Substantia nigra (tissue), 51 donors: ENCODE measurements at places on chromosomes 5 and 9.

DNA sequence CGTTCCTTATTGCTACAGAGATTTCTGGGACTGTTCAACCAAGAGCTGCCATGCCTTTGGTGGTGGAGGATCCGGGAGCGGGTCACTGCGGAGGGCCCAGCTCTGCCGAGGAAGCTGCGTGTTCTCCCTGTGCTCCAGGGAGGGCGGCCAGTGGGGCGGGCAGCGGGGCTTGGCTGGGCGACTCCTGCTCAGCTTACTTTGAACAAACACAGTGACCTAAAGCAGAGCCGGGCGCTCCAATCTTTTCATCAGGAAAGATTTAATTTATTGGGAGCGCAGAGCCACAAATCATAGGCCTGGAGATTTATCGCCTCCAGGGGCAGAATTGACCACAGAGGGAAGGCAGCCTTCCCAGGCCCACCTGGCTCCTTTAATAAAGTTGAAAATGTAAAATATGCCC, 27.7 kb downstream of the LHX3 start:
- DNase-seq = no peak

GRCh38 chr5:150486402-150487198, 21.3 kb upstream of the NDST1 start:
- DNase-seq = peak; percentile 70

- no peak for DNase-seq
These were observed 1166.4 kb downstream of the CDH12 start for GRCh38 chr5:21686706-21687105.

GRCh38 chr5:154535535-154535934, 57.5 kb upstream of the HAND1 start:
- no peak for DNase-seq

- DNase-seq = no peak
These were observed 35.8 kb downstream of the DCAF10 start for GRCh38 chr9:37836386-37836785.

GRCh38 chr9:28064241-28064815, 491.0 kb upstream of the C9orf72 start:
- no peak for DNase-seq

GRCh38 chr5:115766608-115767007, 49.9 kb downstream of the CDO1 start:
- no peak for DNase-seq

DNA sequence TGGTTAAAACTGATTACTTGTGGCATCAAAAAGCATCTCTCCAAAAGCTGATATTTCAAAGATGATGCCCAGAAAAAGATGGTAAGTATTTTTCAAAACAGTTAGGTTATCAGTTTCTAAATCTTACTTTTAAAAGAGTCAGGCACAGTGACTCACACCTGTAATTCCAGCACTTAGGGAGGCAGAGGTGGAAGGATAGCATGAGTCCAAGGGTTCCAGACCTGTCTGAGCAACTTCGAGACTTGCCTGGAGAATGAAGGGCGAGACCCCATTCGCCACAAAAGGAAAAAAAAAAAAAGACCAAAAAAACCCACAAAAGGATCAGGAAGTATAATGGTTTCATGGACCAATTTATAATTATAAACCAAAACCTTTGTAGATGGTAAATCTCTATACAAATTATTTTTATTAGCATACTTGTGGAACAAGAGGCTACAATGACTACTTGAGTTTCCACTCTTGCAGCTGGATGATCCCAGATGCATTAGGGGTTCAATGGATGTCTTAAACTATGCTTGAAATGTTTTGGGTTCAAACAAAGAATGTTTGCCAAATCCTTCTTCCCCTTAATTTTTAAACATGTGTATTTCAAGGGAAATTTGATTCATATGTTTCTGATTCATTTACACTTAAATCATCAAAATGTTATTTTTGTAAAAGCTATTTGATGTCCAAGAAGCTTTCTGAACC, 96.1 kb downstream of the ADAMTSL1 start:
- DNase-seq = no peak

- DNase-seq = no peak
These were observed 237.7 kb downstream of the SH3GL2 start for GRCh38 chr9:17816431-17817027.

- no peak for DNase-seq
These were observed 69.5 kb upstream of the ELL2 start for GRCh38 chr5:96031180-96031579.

DNA sequence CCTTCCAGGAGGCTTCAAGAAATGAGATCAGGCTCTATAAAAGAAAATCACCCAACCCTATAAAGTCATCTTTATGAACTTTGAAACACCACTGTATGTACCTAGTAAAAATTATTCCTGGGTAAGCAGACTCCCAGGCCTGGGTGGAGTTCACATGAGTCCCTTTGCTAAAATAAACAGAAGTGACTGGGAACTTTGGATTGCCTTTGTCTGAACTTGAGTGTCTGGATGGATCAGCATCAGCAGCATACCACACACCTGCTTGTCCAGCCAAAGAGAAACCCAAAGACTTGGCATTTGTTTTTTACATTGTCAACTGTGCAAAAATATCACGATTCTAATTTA, 79.6 kb upstream of the CDKN2B start:
- DNase-seq = no peak

DNA sequence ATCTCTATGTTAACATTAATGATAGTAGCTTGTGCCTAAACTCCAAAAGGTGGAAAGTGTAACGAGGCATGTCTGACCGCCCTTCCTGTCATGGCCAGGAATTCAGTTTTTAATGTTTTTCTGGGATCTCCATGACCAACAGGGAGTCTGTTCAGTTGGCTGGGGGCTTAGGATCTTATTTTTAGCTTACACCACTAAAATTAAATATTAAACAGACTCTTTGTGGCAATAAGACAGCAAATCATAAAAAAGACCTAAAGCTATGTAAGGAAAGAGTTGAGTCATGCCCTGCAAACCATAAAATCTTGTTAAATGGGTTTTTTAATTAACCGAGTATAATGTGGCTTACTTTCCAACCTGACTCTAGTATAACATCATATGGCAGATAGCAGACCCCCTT, 247.8 kb downstream of the DIRAS2 start:
- no peak for DNase-seq

DNA sequence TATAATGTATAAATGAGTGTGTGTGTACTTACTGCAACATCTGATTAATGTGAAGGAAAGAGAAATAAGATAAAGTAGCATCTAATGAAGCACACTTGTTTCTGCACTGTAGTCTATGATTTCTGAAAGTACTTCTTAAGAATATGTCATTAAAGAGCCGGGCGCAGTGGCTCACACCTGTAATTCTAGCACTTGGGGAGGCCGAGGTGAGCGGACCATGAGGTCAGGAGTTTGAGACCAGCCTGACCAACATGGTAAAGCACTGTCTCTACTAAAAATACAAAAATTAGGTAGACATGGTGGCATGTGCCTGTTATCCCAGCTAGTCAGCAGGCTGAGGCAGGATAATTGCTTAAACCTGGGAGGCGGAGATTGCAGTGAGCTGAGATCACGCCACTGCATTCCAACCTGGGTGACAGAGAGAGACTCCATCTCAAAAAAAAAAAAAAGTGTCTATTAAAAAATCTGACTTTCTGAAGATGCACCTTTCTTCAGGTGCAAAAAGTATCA, 556.9 kb downstream of the PTPRD start:
- no peak for DNase-seq

GRCh38 chr9:125774106-125774505, 26.9 kb downstream of the PBX3 start:
- no peak for DNase-seq

GRCh38 chr5:15620501-15620900, 120.5 kb downstream of the FBXL7 start:
- no peak for DNase-seq

- DNase-seq = no peak
These were observed 205.5 kb downstream of the TMC1 start for GRCh38 chr9:72726947-72727346.

- no peak for DNase-seq
These were observed 87.8 kb upstream of the TLR4 start for GRCh38 chr9:117616431-117616831.

- no peak for DNase-seq
These were observed 15.2 kb downstream of the NANS start for GRCh38 chr9:98071737-98072136.

DNA sequence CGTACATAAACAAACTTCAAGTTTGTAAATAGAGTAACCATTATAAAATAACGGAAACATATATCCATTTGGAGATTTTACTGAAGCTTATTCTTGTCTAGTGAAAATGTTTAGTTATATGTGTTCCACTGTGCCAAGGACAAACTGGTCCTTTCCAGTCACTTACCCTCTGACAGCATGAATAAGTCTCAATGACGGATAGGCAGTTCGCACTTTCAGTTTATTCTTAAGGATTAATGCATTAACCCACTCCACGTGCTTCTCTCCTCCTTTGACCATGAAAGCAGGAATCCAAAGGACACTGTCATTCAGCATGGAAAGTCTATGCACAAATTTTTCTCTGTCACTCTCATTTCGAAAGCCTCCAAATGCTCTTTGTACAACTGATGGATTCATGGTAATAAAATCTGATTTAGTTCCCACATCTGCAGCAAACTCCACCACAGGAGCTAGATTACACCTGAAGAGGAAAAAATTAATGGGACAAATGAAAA, 47.1 kb downstream of the ST8SIA4 start:
- no peak for DNase-seq

DNA sequence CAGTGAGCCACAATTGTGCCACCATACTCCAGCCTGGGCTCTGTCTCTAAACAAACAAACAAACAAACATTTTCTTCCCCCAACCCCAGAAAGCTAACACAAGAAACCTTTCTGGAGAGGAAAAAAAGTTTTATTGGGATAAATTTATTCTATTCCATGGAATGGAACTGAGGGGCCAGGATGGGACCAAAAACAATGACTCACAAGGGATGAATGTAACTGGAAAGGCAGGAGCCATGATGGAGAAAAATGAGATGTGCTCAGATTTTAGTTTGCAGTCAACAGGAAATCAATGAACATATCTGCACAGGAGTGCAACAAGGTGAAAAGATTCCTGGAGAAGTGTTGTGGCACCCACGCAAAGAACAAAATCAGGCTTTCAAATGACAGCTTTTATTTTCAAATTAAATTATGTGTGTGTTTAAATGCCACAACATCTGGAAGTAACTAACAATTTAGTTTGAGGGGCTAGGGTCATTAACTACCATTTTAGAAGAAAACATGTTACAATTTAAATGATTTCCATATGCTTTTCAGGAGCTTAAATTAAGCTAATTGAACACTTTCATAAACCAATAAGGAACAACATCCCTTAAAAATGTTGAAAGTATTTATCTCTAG, 208.6 kb downstream of the TSSK1B start:
- no peak for DNase-seq

DNA sequence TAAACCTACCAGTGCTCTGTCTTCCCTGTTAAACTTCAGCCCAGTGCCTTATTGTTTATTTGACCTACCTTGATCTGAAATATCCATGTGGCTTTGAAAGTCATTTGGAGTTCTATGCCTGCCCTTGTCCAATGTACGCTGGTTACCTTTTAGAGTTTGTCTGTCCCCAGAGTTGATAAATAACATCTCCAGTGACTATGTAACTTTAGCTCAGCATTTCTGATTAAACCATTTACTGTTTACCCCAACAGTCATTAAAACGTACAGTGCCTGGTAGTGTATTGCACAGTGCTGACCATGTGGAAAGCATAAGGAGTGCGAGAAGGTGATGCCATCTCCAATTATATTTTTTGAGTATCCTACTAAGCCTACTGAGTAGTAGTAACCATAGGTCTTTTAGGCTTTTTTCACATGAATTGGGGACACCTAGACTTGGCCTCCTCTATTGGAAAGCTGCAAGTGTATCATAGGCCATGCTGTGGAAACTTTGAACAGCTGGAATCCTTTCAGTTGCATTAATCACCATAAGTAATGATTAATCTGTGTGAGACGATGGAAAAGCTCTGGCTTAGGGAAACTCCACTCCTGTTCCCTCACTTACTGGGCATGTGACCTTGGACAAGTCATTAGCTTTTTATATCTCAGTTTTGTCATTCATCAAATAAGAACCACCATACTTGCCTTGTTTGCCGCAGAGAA, 93.5 kb downstream of the MAST4 start:
- DNase-seq = no peak

DNA sequence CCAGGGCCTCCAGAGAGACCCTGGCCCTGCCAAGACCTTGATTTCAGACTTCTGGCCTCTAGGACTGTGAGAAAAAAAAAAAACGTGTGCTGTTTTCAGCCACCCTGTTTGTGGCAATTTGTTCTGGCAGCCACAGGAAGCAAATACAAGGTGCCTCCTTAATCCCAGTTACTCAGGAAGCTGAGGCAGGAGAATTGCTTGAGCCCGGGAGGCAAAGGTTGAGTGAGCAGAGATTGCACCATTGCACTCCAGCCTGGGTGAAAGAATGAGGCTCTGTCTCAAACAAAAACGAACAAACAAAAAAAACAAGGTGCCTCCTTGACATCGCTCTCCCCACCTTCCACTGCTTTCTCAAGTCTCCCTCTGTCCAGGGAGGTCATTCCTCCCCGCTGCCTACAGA, 98.0 kb downstream of the GABBR2 start:
- DNase-seq = no peak

DNA sequence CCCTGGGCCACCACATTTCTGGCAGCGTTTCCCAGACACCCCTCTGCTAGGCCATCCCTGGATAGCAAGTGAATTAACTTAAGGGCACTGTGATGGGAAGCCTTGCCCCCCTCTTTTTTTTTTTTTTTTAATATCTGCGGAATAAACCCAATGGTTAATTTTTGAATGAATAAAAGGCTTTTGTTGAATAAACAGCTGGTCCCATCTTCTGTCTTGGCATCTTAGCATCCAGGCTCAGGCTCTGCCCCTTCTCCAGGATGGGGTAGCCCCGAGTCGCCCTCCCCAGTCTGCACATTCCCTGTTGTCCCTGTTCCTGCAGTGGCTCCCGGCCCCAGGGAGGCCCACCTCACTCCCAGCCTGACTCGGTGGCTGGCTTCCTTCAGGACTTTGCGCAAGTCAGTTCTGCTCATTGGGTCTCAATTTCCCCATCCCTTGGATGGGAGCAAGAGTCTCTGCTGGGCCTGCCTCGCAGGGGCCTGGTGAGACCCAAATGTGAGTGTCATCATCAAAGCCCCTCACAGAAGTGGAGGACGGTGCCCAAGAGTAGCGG, 29.0 kb upstream of the HMCN2 start:
- DNase-seq = no peak

GRCh38 chr5:14753947-14754346, 89.4 kb downstream of the OTULIN start:
- DNase-seq = no peak

GRCh38 chr9:21521448-21521847, 39.3 kb upstream of the IFNE start:
- DNase-seq = no peak

DNA sequence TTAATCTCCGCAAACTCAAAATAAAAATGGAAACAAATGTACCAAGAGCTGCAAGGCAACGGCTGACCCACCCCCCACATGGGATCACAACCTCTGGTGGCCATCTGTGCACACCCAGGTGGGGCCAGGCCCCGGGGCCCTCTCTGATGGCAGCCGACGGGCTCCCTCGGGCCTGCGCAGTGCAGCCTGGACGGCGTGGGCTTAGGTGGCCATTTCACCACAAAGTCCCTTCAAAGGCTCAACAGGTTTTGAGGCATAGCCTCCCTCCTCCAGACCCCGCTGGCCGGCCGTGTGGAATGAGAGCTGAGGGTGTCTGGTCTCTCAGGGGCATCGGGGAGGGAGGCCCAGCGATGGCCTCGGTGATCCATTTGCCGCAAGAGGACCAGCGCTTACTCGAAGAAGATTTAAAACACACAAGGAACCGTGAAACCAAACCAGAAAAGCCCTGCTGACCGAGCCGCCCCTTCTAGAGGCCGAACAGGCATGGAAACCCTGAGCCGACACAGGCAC, 42.7 kb upstream of the CEP72 start:
- no peak for DNase-seq
